ENCODE measurements at places on chromosomes 12 and 14. TPM values are rescaled to one million over a fixed set of nuclear protein-coding genes. Genes with fewer than 3 reads are reported as not detected.

CFAP251 gene
- 2.4 TPM for total RNA-seq

PPP1R1A gene
- total RNA-seq = 4.0 TPM

ITGB7 gene
- 2.8 TPM for total RNA-seq

DNA sequence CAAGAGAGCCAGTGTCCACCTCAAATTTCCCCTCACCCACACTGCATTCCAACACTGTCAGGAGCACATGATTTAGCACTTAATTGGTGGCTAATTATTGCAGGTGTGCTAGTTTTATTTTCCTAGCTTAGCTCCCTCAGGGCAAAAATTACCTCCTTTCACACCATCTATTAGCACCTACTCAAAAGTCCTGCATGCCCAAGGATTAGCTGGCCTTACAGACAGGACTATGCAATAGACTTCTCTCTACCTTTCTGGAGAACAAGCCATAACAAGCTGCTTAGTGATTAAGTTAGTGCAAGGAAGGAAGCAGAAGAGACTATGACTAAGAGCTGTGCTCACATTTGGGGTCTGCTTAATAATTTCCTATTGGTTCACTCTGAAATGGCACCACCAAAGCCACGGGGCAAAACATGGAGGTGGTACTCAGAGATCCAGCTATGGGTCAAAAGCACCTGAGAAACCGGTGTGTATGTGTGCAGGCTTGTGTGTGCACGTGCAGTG, 69.5 kb downstream of the STON2 start:
- peak; percentile 86 for DNase-seq

GRCh38 chr12:4720637-4720995, 416 bp downstream of the GALNT8 start:
- no peak for DNase-seq
